ENCODE measurements at places on chromosomes 5 and 9.

DNA sequence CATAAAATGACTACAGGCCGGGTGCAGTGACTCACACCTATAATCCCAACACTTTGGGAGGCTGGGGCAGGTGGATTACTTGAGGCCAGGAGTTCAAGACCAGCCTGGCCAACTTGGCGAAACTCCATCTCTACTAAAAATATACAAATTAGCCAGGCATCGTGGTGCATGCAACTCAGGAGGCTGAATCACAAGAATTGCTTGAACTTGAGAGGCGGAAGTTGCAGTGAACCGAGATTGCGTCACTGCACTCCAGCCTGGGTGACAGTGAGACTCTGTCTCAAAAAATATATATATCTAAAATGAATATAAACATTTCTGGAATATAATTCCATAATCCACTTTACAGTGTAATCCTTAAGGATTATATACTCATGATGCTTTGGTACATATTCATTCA is 66.5 kb downstream of the TEX10 start:
- no peak for DNase-seq

DNA sequence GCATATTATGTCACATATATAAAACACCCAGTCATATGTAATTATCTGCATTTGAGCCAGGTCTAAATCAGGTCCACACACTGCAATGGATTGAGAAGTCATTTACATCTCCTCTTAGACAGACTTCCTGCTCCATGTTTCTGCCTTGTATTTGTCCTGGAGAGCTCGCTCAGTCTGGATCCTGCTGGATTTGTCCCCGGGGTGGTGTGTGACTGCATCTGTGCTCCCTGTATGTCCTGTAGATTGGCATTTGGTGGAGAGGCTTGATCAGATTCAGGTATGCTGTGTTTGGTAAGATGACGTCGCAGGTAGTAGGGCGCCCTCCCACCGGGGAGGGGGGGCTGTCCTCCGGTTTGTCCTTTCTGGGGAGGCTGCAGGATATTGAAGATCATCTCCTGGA is 33.6 kb upstream of the IER5L start:
- no peak for DNase-seq

DNA sequence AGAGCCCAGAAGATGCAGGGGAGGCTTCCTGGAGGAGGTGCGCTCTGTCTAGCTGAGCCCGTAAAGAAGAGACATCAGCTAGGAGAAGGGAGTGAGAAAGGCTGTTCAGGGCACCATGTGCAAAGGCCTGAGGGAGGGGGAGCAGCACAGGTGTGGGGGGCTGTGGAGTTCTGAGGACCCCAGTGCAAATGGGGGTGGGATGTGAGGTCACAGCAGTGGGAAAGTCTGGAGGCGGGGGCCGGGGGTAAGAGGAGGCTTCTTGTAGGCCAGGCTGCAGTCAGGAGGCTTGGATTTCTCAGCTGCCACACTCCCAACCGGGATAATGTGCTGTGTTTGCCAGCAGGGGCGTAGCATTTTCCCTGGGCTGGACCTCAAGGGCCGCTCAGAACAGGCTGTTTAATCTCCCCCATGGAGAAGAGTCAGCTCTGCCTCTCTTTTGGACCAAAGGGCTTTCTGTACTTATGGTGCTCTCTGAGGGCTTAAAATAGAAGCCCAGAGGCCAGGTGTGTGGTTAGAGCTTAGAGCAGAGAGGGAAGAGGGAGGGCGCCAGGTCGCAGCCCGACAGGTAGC is 5.7 kb downstream of the NEURL1B start:
- DNase-seq, result no peak

DNA sequence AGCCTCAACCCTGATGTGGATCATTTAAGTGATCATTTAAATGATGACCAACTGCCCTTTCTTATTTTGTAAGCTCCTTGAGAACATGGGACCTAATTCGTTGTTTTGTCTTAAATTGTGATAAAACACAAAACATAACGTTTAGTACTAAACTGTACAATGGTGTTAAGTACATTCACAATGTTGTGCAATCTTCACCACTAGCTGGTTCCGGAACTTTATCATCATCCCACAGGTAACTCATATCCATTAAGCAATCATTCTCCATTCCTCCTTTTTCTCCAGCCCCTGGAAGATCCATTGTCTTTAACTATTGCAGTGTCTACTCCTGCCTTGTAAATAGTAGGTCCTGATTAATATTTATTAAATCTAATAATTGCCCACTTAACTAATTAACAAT is 460.5 kb upstream of the BRINP1 start:
- no peak for DNase-seq

DNA sequence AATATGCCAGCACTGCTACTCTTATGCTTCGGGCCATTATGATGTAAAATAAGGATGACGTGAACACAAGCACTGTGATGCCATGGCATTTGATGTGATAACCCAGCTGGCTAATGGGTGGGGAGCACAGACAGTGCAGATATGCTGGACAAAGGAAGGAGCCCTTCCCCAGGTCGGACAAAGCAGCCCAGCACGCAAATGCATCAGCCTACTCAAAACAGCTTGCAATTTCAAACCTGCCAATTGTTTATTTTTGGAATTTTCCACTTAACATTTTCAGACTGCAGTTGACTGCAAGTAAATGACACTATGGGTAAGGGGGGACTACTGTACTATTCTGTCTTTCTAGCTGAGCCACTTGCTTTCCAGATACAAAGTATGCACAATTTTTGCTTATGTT is 181.3 kb downstream of the DCP2 start:
- DNase-seq, result no peak

GRCh38 chr9:99253772-99254431 is 31.8 kb downstream of the SEC61B start:
- no peak for DNase-seq

GRCh38 chr5:95925939-95926338 is 35.7 kb downstream of the ELL2 start:
- DNase-seq, result no peak

- DNase-seq, result no peak
Observed at GRCh38 chr5:9401786-9402472, 143.9 kb downstream of the SEMA5A start.

- DNase-seq, result no peak
Observed at GRCh38 chr9:87569518-87569917, 71.9 kb downstream of the DAPK1 start.

GRCh38 chr5:169703813-169704212 is 66.7 kb downstream of the DOCK2 start:
- DNase-seq, result no peak

DNA sequence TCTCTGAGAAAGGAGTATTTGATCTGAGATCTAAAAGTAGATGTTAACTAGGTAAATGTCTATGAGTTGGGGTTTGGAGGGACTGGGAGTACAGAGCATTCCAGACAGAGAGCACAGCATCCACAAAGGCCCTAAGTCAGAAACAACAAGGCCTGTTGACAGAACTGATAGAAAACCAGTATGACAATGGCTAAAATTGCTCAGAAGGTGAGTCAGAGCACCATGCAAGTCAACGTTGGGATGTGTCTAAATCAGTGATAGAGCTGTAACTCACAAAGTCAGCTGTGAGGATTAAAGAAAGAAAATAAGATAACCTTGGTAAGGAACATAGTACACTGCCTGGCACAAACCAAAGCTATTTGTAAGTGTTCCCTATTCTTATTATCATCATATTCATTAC is 124.0 kb downstream of the CETN3 start:
- no peak for DNase-seq

DNA sequence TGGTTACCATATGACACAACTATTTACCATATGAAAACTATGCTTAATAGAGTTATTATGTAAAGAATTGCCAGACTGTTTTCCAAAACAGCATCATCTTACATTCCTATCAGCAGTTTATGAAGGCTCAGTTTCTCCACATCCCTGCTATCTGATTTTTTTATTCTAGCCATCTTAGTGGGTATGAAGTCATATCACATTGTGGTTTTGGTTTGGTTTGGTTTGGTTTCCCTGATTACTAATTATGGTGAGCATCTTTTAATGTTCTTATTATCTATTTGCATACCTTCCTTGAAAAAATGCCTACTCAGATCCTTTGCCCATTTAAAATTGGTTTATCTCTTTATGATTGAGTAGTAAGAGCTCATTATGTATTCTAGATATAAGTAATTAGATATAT is 199.4 kb upstream of the NFIL3 start:
- no peak for DNase-seq

GRCh38 chr5:178214160-178214803 is 9.9 kb downstream of the HNRNPAB start:
- DNase-seq, result no peak

- no peak for DNase-seq
Observed at GRCh38 chr5:177334155-177334551, 17.3 kb downstream of the LMAN2 start.

DNA sequence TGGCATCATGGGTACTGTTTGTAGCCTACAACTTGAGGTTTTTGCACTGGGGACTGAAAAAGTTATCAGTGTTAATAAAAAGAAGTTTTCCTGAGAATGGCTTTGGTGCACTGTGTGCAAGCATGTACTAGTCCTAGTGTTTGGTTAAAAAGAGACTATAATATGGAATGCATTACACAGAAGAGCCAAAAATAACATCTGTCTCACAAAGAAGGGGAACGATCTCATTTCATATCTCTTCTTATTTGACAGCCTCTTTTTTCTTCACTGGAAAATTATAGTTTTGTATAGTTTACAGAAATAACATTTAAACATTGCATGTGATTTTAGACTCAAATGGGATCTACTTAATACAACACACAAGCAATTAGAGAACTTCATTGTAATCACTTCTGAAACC is 127.0 kb upstream of the GDNF start:
- DNase-seq, result no peak

DNA sequence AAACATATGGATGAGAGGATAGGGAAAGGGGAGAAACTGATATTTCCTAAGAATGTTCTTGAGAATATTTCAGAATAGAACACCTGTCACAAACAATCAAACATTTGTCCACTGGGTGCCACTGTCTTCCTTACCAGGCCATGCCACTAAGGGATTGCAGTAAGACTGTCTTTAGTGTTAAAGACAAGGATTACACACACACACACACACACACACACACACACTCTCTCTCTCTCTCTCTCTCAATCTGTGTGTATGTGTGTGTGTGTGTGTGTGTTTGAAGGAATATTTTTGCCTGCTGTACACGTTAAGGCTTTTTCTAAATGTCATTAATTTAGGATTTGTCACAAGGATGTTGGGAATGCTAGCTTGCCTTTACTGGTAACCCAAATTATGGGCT is 54.4 kb downstream of the CCDC192 start:
- no peak for DNase-seq

- no peak for DNase-seq
Observed at GRCh38 chr9:137691646-137692351, 73.0 kb downstream of the EHMT1 start.

GRCh38 chr9:113373256-113373655 is 3.5 kb downstream of the HDHD3 start:
- DNase-seq, result no peak

- no peak for DNase-seq
Observed at GRCh38 chr5:1343931-1344901, 683 bp downstream of the CLPTM1L start.

DNA sequence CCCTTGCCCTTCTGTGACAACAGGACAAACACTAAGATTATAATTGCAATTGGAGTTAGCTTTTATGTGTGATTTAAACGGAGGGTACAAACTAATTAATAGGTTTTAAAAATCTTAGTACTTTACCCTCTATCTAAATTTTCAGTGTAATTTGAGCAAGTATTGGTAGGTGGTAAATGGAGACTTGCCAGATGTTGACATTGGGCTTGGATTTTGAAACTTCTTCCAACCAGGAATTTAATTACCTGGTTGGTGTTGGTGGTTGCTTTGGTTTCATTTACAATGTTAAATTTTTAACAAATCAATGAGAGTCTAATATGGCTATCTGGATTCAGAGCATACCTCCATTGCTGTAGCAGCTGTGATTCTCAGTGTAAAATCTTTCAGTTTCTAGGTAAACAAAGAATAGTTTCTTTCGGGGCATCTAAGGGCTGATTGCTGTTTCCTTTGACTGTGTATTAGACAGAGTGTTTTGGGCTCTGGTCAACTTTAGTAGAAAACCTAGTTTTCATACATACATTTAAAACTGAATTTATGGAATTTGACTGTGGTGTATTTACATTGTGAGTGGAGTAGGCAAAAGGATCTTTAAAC is 1.9 kb downstream of the DAPK1 start:
- no peak for DNase-seq

DNA sequence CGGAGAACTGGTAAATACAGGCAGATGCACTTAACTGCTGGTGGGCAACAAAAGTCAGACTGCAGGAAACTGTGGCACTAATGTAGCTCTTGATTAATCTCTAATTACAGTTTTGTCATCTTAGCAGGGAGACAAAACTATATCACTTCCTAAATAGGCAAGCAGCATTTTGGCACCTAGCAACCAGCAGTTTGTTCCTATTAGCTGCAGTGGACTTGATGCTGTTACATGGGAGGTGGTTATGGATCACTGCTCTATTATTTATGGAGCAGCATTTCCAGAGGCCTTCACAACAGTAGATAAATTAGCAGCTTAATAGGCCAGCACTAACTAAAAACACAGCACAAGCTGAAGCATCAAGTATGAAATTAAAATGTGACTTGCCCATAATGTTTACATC is 518.3 kb upstream of the ITGA1 start:
- DNase-seq, result no peak

- no peak for DNase-seq
Observed at GRCh38 chr5:150573867-150574817, 66.2 kb downstream of the NDST1 start.

GRCh38 chr5:55820488-55820887 is 30.7 kb upstream of the IL31RA start:
- DNase-seq, result no peak

DNA sequence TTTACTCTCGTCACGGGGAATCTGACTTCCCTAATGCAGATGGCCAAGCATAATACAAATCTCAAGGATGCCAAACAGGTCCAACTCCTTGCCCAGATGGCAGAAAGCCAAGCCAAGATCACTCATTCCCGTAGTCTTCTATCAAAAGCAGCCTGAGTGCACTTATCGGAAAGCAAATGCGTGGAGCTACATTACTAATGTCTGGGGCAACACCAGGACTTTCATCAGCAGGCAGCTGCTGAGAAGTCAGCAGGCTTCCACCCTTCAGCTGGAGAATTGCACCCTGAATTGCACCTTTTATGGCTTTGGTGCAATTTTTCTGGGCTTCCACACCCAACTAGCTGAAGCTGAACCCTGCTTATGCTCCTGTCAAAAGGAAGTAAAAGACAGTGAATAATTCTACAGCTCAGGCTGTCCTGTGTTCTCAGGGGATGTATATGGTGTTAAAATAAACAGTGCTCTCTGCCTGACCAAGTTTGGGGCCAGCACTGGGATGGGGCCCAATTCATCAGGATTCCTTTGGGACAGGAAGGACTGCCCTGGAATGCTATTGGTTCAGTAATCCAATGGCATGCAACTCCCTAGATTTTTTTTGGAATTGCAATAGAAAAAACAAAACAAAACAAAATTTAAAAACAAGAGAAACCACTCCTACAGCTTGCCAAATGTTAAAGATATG is 92.6 kb downstream of the DPYSL3 start:
- no peak for DNase-seq

All from stimulated activated naive CD4-positive, alpha-beta T cell (primary cell).